COR-L47 (cell line): ENCODE measurements at places on chromosomes 2 and 18.

DNA sequence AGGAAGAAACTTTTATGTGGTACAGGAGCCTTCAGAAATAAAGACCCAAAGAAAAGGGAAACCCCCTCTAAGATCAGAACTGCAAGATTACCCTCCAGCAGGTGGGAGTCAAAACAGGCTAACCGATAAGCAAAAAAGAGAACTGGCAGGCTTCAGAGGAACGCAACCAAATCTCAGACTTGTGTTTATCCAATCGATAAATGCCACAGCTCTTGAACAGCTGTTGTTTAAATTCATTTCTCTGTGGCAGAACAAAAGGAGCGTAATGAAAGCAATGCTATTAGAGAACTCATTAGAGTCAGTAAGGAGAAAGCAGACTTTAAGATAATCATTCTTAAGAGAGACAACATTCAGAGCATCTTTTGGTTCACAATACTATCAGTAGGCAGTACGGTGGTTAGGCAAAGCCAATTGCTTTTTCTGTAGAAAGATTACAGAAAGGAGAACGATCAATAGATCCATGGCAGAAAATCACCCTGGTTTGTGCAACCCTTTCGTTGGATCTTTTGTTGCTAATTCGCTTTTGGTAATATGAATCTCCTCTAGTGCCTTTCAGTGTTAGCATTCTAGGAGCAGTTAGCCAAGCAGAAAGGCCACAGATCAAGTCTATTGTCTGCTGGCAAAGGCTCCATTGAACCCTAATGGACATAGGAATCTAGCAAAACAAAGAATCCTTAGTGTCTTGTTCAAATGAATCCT is 476.4 kb upstream of the CHST9 start:
- no peak for DNase-seq

- no peak for DNase-seq
These were observed 98.4 kb downstream of the GPR39 start for GRCh38 chr2:132515010-132515409.

DNA sequence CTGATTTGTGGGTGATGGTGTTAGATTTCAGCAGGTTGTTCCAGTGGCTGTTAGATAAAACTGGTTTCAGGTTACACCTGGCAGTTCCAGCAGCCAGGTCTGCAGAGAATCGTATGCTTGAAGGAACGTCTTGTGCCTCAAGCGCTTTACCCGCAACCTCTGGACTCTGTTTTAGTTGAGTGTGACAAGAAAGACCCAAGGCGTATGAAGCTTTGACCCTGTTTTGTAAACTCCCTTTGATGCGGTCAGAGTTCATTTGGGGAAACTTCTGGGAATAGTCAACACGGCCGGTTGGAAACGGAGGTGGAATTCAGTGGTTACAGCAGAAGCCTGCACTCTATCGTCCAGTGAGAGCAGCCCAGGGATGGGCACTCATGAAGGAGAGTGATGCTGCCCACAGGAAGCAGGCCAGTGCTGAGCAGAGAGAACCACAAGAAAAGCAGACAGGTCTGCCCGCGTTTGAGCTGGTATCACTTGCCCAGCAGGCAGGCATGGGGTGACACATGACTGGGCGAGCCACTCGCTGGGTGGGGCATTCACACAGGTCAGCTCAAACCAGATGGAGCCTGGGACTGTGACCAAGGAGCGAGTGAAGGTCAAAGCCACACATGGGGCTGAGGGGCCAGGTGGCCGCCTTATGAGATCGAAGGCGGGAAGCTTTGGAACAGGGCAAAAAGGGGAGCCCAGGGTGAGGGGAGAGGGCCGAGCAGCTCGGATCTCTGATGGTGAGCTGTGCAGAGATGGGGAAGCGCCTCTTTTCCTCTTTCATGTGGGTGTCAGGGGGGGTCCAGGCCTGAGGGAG is 99.6 kb upstream of the MBOAT2 start:
- no peak for DNase-seq

DNA sequence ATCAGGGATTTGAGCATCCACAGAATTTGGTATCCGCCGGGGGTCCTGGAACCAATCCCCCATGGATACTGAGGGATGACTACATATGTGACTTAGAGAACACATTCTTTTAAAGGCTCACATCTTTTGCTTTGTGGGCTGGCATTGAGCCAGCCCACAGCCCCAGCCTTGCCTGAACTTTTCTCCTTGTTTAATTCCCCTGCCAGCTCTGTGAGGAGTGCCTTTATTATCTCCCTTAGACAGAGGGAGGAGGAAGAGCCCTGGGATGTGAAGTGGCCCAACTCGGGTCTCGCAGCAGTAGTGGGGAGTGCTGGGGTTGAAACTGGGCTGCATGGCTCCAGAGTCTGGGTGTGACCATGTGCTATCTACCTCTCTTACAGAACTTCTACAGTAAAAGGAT is 7.6 kb downstream of the TTC39C start:
- DNase-seq = no peak

DNA sequence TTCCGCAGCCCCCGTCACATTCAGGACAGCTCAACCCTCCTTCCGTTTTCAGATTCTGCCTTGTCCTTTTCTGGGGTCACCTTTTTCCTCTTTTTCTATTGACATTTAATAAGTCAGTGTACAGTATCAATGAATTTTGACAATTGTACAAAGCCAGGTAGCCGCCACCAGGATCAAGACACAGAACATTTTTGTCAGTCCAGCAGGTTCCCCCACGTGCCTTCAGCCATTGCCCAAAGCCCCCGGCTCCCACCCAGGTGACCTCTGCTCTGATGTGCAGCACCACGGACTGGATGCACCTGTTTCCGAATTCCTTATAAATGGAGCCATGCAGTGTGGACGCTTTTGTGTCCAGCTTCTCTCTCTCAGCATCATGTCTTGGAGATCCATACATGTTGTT is 30.0 kb downstream of the CROCC2 start:
- no peak for DNase-seq

GRCh38 chr2:28979576-28980366 is 1.3 kb upstream of the TOGARAM2 start:
- no peak for DNase-seq

DNA sequence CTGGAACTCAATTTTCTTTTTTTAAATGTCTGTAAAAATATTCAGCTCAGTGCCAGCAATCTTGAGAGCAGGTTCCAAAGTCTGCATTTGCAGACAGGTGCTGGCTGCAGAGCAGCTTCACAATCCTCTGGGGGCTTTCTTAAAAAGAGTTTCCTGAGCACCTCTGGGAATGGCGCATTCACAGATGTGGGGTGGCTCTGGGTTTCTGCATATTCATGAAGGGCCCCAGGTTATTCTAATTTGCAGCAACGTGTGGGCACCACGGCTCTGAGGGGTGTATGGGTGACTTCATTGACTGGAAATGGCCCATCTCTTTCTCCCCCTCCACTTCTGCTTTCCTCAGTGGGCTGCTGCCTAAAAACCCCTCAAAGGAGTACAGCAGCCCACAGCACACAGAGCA is 225.0 kb upstream of the APCDD1 start:
- DNase-seq = no peak

DNA sequence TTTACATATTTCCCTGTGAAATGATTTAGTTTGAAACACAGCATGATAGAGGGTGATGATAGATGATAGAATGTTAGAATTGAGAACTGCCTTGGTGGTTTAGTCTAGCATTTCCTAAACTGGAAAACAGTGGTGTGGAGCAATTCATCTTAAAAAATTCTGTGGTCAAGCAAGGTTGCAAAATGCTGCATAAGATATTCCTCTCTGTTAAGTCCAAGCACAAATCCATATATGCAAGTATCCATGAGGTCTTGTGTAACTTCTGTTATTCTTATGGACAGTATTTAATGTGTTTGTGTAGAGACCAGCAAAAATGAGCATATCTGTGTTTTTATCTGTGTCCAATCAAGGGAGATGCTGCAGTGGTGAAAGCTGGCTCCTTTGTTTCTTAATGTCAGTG is 30.0 kb downstream of the CPS1 start:
- DNase-seq = no peak

- DNase-seq = no peak
These were observed 265.3 kb downstream of the DYSF start for GRCh38 chr2:71718686-71719085.

- DNase-seq = no peak
These were observed 184.9 kb downstream of the AFF3 start for GRCh38 chr2:99957332-99958133.
